ENCODE measurements at places on chromosomes 6 and 20. TPM values are rescaled to one million over a fixed set of nuclear protein-coding genes. Genes with fewer than 3 reads are reported as not detected.
A peak's percentile ranks its signal among the peaks of the same experiment; 100 is the strongest.

DNA sequence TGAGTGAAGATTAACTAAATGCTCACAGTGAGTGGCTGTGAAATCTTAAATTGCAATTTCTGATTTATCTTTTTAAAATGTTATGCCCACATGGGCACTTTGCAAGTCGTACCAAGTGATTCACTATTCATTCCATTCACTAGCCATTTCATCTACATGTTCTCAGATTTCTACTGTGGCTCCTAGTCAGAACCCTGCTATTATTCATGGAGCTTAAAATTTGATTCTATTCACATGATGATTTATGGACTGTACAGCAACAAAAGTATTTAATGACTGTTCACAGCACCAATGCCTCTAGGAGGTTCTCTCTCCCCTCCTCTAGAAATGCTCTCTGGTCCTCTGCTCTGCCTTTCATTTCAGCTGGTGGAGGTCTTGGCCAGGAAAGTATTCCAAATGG, 133.5 kb upstream of the MAP3K7 start:
- no peak for DNase-seq

- no peak for DNase-seq
These were observed 3.4 kb upstream of the DLL1 start for GRCh38 chr6:170294298-170294730.

Gene PLG
- not detected for total RNA-seq

GRCh38 chr6:31901415-31901952, 402 bp downstream of the ZBTB12 start:
- DNase-seq: peak; percentile 64

DNA sequence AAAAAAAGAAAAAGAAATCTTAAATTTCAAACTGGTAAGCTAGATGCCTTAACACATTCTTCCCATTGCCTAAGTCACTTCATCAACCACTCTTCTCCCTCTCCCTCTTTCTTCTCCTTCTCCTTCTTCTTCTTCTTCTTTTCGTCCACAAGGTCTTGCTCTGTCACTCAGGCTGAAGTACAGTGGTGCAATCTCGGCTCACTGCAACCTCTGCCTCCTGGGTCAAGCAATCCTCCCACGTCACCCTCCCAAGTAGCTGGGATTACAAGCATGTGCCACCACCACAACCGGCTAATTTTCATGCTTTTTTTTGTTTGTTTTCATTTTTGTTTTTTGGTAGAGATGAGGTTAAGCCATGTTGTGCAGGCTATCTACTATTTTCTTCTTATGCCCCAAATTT, 60.2 kb downstream of the GPR63 start:
- no peak for DNase-seq

- DNase-seq: no peak
These were observed 543.9 kb upstream of the JARID2 start for GRCh38 chr6:14701946-14702345.

GRCh38 chr20:8232332-8232731, 100.3 kb downstream of the PLCB1 start:
- no peak for DNase-seq

Gene UNC93A
- 36.1 TPM for total RNA-seq

GRCh38 chr20:15658295-15658694, 915.0 kb downstream of the KIF16B start:
- DNase-seq: no peak

Gene LY6G6C
- 0.88 TPM for total RNA-seq

DNA sequence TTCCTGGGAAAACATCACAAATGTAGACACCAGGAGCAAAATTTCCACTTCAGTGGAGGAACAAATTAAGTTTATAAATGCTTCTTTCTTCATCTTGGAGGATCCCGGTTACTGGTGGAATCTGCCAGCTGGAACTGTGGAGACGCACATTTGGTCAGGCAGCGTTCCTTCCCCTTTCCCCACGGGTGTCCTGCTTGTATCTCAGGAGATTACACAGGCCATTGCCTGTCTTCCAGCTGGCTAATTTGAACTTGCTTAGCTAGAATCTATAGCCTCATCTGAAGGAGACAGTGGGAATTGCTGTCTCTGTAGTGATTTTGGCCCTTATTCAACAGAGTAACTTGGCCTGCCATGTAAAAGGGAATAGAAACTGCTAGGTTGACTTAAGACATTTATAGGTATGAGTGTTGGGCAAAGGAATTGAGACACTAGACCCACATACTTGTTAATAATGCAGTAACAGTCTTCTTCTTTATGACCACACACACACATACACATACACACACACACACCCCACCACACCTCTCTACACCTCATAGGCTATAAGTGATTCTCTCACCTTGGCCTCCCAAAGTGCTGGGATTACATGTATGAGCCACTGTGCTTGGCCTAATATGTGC, 34.4 kb downstream of the TSBP1 start:
- DNase-seq: no peak

- DNase-seq: no peak
These were observed 53.2 kb upstream of the BMP2 start for GRCh38 chr20:6714279-6714711.

GRCh38 chr6:141634269-141634668, 498.5 kb upstream of the GJE1 start:
- DNase-seq: no peak

Gene MYLK4
- total RNA-seq: 0.75 TPM

GRCh38 chr6:108944707-108945680, 96.8 kb downstream of the ARMC2 start:
- DNase-seq: no peak

DNA sequence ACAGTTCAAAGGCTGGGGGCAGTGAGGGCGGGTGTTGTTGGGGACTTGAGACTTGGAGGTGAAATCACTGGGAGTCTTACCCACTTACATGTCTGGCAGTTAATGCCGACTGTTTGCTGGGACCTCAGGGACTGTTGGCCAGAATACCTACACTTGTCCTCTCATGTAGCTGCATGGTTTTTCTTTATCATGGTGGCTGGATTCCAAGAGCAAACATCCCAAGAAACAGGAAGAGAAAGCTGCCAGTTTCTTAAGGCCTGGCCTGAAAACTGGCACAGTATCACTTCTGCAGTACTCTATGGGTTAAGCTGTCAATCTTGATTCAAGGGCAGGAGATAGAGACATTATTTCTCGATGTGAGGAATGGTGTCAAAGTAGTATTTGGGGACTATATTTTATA, 19.8 kb upstream of the C6orf62 start:
- DNase-seq: no peak

DNA sequence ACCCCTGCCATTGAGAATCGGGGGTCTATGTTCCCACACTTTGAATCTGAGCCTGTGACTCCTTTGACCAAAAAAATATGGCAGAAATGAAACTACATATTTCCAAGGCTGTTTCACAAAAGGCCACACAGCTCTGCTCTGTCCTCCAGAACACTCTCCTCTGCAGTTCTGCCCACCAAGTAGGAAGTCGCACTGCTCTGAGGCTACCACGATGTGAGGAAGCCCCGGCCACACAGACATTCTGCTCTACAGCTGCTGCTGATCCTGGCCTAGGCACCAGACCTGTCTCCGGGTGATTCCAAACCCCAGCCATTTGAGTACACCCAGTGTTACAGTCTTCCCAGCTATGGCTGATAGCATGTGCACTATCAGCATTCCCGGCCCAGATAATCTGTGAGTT, 85.1 kb downstream of the LYRM4 start:
- DNase-seq: no peak

Gene FKBP1C
- not detected for total RNA-seq

GRCh38 chr20:32707691-32708581, 34.2 kb upstream of the C20orf203 start:
- no peak for DNase-seq

DNA sequence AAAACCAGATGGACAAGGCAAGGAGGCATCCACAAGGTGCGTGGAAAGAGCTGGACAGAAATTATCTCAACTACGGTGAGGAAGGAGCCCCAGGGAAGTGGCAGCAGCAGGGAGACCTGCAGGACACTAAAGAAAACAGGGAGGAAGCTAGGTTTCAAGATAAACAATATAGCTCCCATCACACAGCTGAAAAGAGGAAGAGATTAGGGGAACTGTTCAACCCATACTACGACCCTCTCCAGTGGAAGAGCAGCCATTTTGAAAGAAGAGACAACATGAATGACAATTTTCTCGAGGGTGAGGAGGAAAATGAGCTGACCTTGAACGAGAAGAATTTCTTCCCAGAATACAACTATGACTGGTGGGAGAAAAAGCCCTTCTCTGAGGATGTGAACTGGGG, 26.8 kb downstream of the TRMT6 start:
- DNase-seq: no peak

DNA sequence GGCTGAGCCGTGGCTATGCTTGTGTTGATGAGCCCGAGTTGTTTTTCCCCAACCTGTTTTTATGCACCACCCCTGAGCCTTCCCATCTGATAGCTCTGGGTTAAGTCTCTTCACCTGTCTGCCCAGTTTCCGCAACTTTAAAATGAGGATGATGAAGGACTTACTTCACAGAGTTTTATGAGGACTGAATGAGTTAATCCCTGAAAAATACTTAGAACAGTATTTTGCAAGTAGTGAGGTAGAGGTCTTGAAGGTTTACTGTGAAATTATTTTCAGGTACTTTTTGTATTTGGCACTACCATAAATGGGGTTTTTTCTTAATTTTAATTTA, 3.2 kb downstream of the MTG2 start:
- no peak for DNase-seq

- peak; percentile 51 for DNase-seq
These were observed 492 bp upstream of the RNF39 start for GRCh38 chr6:30075790-30076732.

- peak; percentile 38 for DNase-seq
These were observed 46.3 kb upstream of the NHSL1 start for GRCh38 chr6:138545621-138545980.

Gene CPXM1
- total RNA-seq: not detected

Gene BANF2
- 2.1 TPM for total RNA-seq

Gene CRNKL1
- total RNA-seq: 27.0 TPM

GRCh38 chr6:156827382-156827781, 50.2 kb downstream of the ARID1B start:
- no peak for DNase-seq

- DNase-seq: no peak
These were observed 69.5 kb downstream of the LCA5 start for GRCh38 chr6:79467716-79468115.

GRCh38 chr6:19866985-19867627, 29.9 kb downstream of the ID4 start:
- DNase-seq: no peak

Gene AIF1
- 2.7 TPM for total RNA-seq

DNA sequence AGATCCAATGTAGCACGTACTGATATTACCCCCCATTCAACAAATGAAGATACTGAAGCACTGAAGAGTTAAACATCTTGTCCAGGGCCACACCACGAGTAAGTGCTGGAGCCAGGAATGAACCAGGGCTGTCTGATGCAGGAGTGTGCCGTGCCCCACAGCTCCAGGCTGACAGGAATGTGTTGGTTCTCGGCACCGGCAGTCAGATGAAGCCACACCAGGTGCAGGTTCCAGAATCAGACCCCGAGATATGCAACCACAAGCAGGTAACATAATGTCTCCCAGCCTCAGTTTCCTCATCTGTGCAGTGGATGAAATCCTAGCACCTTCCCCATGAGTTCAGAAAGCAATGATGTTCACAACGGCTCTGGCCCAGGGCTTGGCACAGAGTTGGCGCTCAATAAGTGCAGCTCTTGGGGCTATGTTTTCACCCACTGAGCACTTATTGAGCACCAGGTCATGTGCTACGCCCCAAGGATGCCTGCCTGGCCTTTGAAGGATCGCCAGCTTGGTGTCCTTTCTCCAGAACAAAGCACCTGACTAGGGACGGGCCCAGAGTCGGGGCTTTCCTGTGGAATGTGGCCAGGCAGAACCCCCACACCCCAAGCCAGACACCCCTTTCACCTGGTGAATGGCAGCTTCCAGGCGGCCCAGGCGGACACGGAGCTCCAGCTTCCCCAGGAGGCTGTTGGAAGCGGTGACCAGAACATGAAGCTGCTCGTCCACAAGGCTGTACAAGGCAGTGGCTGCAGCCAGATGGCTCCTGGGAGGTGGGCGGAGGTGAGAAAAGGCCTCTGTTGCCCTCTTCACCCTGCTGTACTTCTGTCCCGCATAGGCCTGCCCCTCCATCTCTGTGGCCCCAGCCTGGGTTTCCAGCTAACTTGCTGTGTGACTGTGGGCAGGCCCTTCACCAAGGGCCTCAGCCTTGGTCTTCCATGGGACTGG, 41.3 kb downstream of the KIAA1755 start:
- DNase-seq: no peak

- no peak for DNase-seq
These were observed 98.0 kb downstream of the ERMARD start for GRCh38 chr6:169849396-169849795.

DNA sequence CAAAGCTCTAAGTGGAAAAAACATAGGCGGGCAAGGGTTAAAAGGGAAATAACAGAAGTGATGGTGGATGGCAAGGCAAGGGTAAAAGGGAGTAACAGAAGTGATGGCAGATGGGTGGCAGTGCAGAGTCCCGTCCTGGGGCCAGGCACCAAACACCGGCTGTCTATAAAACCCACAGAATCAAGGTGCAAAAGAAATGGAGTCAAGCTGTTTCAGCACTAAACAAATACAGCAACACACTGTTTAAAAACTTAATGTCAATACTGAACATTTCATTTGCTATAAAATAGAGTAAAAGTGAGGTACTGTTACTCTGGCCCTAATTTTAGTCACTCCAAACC, 87.6 kb downstream of the MAN1A1 start:
- DNase-seq: no peak

GRCh38 chr6:15593798-15594197, 69.0 kb downstream of the DTNBP1 start:
- DNase-seq: no peak

DNA sequence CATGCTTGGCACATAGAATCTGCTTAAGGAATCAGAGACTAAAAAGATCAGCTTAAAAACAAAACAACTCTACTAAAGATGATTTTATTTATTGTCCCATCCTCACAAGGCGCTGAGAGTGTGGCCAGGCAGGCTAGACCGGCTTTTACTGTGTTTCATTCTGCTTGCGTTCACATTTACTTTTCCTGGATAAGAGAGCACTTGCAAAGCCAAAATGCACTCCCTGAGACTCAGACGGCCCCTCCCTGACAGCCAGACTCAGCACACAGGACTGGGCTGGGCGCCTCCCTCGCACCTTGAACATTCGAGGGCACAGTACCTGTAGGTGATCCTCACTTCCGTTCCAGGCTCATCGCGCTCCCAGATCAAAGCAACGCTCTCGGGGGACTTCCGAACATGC, 10.2 kb downstream of the ACSS1 start:
- peak; percentile 13 for DNase-seq

- no peak for DNase-seq
These were observed 144.4 kb upstream of the EXOC2 start for GRCh38 chr6:837380-837779.

Gene ECT2L
- not detected for total RNA-seq

Measured in Caco-2 (cell line).